AML-193 (cell line): ENCODE measurements at places on chromosomes 13 and 19.

- no peak for DNase-seq
Measured at GRCh38 chr13:19362946-19363510, 181.4 kb upstream of the TUBA3C start.

- DNase-seq, result no peak
Measured at GRCh38 chr19:3632098-3632497, 5.5 kb upstream of the CACTIN start.

GRCh38 chr13:45073809-45074208 lies 46.5 kb upstream of the GTF2F2 start:
- DNase-seq, result no peak

DNA sequence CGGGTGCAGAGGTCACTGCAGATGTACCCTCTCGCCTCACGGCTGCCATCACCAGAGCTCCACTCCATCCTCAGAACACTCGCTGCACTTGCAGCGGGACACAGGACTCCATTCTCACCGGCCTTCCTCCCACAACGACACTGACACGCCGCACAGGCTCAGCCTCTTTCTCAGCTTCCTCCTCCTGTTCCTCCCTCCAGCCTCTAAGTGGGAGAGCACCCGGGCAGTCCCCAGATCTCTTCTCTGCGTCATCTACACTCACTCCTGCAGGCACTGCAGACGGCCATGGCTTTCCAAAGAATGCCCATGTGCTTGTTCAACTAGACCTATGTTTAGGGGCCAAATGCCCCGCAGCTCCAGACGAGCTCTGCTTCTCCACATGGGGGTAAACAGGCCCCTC lies 14.3 kb upstream of the FKRP start:
- no peak for DNase-seq

DNA sequence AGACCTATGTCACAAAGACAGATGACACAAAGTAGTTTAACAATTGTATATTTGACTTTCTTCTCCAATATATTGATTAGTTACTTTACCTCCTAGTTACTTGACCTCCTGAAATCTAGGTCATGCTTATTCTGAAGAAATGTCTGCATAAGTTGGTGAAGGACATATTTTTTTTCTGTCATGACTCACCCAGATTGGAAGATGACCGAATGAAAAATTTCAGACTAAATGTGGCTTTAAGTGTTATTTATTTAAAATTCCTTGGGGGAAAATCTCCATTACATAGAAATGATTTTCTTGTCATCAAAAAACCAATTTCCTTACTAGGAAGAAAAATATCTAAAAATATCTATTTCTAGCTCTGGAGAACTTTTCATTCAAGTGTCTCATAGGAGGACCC lies 217.1 kb downstream of the POSTN start:
- no peak for DNase-seq

DNA sequence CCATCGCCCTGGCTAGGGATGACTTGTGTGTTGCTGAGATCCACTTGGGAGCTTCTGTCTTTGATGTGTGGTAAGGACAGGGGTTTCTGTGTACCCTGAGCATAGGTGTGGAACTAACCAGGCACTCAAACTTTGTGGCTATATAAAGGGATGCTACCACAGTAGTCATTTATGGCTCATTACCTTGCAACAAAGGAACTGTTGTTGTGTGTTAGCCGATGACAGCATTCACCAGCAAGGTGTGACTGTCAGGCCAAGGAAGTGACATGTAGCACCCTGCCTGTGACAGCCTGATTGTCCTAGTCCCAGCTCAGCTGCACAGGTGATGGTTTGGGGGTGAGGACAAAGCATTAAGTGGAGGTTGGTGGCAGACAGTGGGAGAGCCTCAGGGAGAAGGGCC lies 73.6 kb downstream of the COG3 start:
- no peak for DNase-seq

DNA sequence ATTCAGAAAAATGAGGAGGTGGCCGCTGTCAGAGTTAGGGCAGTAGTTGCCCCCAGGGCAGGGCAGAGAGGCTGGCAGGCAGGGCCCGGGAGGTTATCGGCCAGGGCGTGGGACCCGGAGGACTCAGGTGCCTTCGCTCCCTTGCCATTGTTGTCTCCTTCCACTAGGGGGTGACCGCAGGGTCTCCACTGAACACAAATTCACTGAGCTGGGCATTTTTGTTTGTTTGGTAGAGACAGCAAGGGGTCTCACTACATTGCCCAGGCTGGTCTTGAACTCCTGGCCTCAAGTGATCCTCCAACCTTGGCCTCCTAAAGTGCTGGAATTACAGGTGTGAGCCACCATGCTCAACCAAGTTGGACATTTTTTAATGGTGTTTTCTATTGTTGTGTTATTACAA lies 25.1 kb downstream of the CARS2 start:
- DNase-seq, result peak; percentile 11

DNA sequence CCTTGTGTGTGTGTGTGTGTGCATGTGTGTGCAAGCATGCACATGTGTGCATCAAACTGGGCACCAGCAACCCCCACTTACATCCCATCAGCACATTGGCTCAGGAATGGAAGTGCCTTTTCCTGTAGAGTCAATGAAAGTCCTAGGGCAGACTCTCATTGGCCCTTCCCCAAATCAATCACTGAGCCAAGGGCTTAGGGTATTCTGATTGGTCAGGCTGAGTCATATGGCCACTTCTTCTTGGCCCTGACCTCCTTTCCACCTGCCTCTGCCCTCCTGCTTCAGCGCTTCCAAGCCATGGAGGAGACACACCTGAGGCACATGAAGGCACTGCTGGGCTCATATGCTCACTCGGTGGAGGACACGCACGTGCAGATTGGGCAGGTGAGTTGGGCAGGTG lies 20.9 kb downstream of the FCHO1 start:
- DNase-seq, result no peak

DNA sequence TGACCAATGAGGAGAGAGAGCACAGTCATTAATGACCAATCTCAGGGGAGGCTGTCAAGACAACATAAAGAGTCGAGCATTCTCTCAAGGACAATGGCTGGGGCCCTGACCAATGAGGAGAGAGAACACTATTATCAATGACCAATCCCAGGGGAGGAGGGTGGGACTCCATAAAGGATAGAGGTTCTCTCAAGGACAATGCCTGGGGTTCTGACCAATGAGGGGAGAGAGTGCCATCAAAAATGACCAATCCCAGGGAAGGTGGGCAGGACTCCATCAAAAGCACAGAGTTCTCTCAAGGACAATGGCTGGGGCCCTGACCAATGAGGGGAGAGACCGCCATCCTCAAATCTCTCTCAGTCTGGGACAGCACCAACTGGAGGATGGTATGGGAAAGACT lies 3.3 kb upstream of the KLK11 start:
- no peak for DNase-seq

GRCh38 chr19:10839114-10840050 lies 3.4 kb upstream of the TMED1 start:
- no peak for DNase-seq

- no peak for DNase-seq
Measured at GRCh38 chr19:52584736-52585440, 14.8 kb downstream of the ZNF701 start.

DNA sequence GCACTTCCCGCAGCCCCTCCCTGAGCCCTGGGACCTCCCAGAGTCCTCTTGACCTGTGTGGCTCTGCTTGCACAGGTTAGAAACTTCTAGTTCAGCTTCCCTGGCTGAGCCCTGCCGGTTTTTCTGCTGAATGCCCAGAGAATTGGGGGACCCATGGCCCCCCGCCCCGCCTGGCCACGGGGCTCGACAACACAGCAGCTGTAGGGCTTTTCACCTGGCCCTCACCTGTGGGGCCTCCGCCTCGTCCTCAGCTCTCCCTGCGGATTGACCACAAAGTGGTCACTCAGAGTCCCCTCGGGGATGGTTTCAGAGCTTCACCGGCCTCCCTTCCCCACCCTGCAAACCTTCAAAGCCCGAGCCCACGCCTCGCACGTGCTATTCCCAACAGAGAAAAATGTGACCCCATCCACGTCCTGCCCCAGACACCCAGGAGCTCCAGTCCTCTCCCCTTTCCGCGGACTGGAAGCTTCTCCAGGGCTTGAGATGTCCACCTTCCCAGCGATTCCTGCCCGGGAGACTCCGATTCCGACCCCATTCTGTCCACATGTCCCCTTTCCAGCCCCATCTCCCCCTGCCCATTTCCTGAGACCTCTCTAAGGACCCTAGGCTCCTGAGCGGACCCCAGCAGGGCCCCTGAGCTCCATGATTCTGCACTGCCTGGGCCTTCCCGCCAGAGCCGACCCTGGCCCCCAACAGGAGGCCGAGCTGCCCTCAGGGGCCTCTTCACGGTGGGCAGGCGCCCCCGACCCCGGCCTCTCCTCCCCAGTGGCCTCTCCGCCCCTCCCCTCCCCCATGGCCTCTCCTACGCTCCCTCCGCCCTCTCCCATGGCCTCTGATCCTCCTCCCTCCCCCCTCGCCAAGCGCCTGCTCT lies 41.9 kb downstream of the ANKRD10 start:
- no peak for DNase-seq

DNA sequence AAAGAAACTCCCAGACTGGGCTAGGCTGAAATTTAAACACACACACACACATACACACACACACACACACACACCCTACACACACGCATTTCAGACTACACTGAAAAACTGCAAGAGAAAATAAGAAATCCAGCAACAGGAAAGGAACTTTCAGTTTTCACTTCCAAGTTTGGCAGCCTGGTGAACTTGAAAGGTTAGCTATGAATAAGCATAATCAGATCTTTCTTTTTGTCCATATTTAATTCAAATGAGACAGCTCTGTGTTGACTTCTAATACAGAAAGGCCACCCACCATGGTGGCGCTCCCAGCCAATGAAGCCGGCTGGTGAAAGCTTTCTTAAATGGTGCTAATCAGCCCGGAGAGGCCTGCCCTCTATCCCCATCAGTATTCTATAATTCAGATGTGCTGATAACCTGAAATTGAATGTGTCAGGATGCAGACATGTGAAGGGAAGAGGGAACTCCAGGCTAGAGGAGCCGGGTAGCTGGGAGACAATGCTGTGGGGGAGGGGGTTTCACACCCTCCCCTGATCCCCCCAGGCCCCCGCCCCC lies 108.3 kb upstream of the ZNF536 start:
- DNase-seq, result no peak

DNA sequence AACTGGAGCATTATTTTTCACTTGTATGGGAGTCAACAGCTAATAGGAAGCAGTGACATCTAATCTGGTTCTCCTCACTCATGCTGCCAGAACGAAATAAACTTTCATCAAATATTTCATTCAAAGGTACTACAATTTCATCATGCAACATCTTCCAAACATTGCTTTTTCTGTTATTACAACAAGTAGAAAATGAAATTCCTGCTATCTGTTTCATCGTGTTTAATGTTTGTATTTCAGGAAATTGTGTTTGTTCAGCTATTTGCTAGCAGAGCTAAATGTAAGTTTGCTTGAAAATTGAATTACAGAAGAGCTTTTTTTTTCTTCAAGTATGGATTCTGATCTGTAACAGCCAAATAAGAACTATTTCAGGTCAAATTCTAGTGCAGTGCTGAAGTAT lies 90.1 kb downstream of the SLITRK6 start:
- no peak for DNase-seq

DNA sequence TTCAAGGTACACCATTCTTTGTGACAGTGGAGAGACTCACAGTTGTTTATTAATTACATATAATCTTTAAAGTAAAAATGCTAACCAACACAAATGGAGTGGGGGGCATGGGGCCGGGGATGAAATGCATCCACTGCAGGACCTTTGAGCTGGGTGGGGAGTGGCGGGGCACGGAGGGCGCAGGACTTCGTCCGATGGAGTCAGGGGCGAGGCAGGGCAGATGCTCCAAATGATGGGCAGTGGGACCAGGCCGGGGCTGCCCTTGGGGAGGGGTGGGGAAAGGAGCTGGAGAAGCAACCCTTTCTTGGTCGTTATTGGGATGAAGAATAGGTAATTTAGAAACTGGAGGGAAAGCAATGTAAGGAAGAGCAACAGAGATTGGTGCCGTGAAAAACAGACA lies 220.0 kb downstream of the TEX29 start:
- no peak for DNase-seq

- DNase-seq, result no peak
Measured at GRCh38 chr13:32969516-32969941, 46.7 kb upstream of the KL start.

DNA sequence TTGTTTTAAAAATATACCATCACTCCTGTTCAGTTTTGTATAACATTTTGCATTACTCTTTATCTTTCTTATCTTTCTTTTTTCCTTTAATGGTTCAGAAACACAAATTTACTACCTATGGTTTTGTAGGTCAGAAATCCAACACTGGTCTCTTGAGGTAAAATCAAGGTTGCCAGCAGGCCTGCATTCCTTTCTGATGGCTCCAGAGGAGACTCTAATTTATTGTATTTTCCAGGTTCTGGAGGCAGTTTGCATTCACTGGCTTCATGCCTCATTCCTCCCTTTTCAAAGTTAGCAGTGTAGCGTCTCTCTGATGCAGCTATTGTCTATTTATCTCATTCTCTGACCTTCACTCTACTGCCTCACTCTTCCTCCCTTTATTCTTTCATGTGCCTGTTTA lies 767.4 kb downstream of the SLITRK6 start:
- DNase-seq, result no peak

- no peak for DNase-seq
Measured at GRCh38 chr13:102401265-102401664, 583 bp downstream of the FGF14 start.
